ENCODE measurements at places on chromosomes 5 and 9.

DNA sequence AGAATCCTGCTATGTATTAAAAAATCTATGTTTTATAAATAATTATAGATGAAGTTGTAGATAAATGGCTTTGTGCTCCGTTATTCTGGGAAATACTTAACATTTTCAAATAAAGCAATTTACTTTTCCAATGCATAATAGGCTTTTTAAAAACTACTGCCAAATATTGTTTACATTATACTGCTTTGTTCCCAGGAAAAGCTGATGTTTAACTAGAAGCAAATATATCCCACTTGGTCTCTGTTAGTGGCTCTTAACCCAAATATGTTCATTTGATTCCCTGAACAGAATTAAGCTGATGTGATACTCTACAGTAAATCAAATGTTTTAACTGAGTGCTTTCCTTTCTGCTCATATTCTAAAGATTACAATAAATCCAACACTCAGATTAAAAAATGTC, 326.3 kb downstream of the SLCO4C1 start:
- no peak for DNase-seq

- no peak for DNase-seq
These were observed 164.2 kb downstream of the AUH start for GRCh38 chr9:91197232-91198181.

DNA sequence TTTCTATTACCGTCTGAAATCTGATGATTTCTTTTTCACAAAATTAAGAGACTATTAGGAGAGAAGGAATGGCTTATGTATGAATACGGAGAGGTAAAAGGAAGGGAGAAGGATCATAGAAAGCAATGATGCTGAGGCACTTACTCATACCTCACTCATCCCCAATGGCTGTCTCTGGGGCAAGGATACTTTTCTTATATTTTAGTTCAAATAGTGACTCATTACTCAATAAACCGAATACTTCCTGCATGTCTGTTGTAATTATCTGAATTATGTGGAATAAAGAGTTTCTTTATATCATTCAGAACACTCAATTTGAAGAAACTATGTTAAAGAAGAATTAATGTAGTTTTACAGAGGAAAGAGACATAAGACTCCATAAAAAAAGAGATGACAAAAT, 284.5 kb upstream of the NUDT12 start:
- no peak for DNase-seq

- DNase-seq = no peak
These were observed 1967.0 kb upstream of the CDH9 start for GRCh38 chr5:29005386-29005785.

DNA sequence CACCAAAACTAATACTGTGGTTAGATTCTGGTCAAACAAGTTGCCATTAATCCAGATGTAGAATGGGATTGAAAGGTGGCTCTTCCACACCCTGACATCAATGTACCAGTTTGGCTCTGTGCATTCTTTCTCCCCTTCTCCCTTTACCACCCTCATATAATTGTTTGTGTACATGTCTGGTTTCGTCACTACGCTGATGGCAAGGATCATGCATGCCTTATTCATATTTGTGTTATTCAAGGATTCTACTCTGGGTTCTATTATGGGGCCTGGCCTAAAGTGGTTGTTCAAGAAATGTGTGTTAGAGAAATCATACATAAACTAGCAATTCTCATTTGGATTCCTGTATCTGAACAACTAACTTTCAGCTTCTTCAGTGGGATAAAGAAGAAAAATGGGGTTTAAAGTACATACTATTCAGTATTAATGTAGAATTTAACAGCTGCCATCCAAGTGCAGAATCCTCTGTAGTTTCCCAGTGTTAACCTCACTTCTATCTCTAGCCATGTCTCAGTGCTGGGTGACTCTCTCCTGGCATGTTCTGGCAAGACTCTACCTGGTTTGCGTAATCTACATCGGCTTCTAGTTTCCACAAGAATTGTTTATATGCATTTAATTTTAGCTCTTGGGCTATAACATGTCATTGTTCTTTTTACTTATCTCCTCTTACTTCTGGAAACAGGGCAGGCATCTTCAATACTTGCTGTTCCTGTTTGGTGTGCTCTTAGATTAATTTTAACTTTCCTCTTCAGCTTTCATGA, 27.9 kb upstream of the CDKN2B start:
- DNase-seq = no peak

DNA sequence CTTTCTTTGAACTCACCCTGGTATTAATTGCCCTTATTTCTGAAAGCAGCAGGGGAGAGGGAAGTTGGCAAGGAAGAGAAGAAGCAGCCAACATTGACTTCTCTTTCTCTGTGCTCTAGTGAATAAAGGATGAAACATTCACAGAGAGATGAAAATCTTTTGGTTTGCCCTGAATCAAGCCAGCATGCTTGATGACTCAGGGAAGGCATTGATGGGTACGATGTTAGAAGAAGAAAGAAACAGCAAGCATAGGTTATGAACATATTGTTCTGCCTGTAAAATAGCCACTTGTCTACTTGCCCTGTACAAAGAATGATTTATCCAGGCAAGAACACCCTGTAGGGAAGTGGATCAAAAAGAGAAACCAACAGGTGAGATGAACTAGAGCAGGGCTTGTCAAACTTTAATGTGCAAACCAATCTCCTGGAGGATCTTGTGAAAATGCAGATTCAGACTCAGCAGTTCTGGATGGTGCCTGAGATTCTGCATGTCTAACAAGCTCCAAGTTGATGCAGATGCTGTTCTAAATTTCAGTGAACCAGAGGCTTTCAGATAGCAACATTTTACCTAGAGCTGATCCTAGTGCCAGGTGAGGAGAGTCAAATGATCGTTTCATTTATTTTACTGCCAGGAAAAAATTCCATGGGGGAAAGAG, 586.6 kb upstream of the TLE4 start:
- DNase-seq = no peak

DNA sequence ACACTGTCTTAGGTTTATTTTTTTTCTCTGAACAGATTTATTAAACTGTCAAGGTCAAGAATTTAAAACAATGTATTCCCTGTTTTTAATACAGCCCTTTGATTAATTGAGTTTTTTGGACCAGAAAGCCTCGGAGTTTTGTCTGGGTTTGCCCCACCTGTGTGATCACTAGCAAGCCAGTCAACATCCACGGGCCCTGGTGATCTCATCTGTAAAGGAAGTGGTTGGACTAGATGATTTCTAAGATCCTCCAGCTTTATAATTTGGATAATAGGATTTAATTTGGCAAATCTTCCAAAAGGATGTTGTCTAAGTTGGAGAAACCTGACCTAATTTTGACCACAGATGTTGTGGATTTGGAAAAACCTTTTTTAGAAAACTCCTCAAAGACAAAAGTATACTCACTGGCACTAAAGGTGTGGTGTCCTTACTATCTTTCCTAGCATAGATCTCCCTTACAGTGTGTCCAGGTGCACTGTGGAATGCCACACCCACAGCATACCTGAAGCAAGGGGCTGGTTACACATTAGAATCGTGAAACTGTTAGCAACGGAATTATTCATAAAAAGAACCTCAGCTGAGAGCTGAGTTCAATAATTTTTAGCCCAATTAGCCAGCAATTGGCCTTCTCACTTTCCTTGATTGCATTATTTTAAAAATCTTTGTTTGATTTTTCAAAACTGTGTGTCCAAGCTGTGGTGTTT, 195.6 kb upstream of the ELL2 start:
- no peak for DNase-seq

DNA sequence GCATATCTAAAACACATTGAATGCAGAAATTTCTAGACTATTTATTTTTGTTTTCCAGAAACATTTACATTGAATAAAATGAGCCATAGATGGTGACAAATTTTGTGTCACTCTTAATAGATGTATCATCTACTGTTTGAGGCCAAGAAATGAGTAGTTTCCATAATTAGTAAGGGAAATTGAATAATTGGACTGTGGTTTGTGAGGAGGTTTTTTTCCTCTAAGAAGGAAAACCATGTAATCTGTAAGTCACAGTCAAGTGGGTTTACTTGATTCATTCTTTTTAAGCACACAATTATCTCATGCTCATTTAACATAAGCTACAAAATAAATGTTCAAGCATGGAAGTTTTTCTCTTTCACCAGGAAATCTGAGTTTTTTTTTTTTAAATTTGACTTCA, 876.4 kb downstream of the NR2F1-AS1 start:
- no peak for DNase-seq

DNA sequence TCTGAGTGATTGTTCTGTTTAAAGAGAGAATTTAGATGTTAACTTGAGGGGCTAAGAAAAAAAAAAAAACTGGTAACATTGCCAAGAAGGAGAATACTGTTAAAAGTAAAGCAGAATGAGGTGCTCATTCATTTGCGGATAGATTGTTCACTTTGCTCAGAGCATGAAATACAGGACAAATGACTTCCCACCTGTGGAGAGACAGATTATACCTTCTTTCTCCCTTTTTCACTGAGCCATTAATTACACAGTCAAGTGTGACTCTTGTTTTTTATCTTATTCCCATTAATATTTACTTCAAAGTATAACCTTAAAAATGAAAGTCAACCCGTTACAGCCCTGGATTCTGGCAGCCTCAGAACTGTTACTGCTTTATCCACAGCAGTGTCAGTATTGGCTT, 264.5 kb downstream of the TAF11L14 start:
- DNase-seq = no peak

- no peak for DNase-seq
These were observed 677 bp upstream of the MYORG start for GRCh38 chr9:34377404-34377746.

- DNase-seq = no peak
These were observed 45.9 kb downstream of the C9orf50 start for GRCh38 chr9:129574911-129575585.

DNA sequence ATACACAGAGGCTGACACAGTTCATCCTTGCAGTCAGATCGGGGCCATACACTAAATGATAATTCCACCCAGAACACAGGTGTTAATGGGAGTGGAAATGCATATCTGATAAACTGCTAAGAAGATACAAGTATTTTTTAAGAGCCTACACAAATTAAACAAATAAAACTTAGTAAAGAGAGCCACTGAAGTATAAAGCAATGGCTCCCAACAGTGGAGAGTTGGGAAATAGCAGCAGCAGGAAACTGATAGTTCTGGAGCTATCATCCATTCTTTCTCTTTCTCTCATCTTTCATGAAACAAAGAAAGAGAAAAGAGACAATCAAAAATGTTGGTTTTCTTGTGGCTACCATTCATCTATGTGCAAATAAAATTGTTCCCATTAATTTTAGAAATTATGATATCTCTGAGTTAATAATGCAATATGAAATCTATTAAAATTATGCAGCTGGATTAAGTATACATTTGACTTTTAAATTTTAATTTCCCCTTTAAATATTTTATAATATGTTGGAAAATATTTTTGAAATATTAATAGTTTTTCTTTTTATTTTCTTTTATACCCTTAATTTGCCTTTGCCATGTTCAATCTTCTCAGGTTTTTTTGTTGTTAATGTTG, 120.8 kb downstream of the EMB start:
- no peak for DNase-seq

DNA sequence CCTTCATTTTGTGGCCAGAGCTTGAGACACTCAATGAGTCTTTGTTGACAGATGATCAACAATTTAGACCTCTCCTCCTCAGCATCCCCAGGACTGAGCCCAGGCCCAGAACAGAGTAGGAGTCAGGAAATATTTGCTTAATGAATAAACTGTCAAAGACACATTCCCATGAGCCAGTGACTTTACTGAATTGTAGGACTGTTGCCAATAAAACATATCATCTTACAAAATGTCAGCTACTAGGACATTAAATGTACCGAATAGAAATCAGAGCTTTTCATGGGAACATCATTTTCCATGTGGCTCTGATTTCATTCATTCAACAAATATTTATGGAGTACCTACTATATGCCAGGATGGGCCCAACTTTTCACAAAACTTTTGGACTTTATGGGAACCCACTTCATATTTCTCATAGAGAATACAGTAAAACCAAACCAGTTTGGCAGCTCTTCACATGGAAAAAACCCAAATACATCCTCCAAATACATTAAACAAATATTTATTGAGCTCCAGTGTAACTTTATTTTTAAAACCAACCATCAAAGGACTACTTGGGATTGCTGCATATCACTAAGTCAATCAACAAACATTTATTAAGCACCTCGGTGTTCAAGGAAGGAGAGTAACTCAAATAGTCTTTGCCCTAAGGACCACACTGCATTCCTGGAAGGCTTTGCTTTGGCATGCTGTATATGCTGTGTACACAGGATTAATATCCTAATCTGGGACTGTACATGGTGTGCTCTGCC, 11.4 kb downstream of the VDAC1 start:
- DNase-seq = no peak

DNA sequence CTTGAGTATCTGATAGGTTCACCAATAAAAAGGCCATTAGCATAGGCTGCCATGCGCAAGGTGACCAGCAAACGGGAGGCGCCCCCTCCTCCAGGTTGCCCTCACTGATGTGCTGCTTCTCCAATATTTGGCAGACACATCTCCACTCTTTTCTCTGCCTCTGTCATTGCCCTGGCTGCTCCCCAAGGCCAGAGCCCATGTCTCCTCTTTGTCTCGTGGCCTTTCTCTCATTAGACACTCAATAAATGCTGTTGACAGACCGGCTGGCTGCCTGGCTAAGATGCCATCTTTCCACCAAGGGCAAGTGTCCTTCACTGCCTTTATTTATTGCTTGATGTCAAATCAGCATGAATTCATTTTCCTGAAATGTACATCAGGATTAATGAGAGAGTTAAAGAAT, 404.0 kb upstream of the KIF2A start:
- no peak for DNase-seq

DNA sequence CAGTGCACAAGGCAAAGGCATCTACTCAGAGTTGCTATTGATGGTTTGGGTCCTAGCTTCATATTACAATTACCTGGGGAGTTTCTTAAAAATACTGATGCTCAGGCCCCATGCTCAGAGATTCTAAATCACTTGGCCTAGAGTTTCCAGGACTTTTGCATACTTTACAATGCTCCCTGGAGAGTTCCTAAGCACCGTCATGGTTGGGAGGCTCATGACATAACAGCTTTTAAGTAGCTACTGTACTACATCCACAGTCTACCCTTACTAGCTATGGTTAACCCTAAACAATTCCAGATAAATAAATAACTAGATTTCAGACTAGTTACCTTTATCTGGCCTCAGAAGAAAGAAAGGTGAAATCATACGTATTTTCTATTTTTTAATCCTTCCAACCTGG, 414.4 kb downstream of the PDE4D start:
- DNase-seq = no peak

DNA sequence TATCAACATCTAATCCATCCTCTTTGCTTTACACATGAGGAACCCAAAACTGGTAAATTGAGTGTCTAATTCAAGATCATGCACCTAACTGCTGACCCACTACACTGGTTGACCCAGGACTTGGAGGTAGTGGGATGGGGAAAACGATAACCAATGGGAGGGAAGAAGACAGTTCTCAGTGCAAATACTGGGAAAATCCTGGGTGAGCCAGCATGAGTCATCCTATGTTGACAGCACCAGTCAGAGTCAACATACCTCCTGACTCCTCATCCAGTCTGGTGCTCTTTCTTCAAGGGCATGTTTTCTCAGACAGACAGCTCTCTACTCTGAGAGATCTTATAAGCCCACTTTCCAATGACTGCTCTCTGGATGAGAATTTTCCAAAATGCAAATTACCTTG, 232.8 kb upstream of the PTGER4 start:
- DNase-seq = no peak

- DNase-seq = no peak
These were observed 150.9 kb downstream of the OSTF1 start for GRCh38 chr9:75239176-75239575.

GRCh38 chr5:104626122-104626521, 1063.5 kb upstream of the NUDT12 start:
- DNase-seq = no peak

Data from kidney (tissue), 22 donors.